Stimulated activated CD4-positive, alpha-beta T cell treated with anti-CD3 and anti-CD28 coated beads, Interleukin-4, amount 100 ng/mL, for 24 hours (primary cell): ENCODE measurements at places on chromosomes 6 and 20.

DNA sequence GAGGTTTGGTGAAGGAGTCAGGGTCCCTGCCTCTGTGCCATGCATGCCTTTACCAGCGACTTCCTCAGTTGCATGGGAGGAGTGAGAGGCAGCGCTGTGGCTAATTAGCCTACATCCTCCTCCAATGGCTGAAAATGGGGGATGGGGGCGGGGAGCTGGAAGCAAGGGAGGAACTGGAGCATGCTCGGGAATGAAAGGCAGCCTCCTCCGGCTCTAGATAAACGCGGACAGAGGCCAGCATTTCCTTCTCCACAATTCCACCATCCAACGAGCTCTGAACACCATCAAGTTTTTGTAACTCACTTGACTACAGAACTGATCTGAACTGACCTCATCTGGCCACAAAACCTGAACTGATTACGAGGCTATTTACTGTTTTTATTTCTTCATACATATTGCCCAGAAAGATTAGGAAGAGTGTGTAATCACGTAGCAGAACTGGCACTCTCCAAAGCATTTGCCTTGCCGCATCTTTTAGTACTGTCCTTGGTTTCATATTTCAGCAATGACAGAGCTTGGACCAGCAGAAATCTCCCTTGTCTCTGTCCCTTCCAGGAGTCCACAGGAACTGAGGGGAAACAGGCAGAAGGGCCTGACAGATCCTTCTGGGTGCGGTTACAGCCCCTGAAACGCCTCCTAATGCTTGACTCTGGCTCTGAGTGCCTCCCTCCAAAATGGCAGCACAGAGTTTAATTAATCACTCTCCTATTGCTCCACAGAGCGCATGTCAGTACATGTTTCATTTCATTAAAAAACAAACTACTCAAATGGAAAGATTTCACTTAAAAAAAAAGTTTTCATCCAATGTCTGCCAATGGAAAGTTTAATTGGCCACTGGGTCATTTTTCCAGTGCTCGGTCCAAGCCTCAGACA is 58.2 kb upstream of the TRAF3IP2 start:
- no peak for DNase-seq

GRCh38 chr6:1615853-1616420 is 6.2 kb downstream of the FOXC1 start:
- no peak for DNase-seq

DNA sequence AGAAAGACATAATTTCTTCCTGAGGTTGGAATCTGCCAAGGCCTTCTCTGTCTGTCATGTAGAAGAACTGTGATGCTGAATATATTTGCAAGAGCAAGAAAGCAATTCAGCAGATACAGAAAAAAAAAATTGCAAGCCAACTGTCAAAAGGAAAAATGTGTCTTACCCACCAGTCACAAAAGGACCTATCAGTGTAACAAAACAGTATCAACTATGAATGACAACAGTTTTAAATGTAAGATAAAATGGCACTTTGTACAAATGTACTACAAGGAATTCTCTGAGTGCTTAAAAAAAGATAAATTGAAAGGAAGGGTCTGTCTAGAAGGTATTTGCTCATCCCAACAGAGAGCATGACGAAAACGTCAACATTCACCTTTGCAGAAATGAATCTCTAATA is 185.3 kb upstream of the TFAP2D start:
- no peak for DNase-seq

DNA sequence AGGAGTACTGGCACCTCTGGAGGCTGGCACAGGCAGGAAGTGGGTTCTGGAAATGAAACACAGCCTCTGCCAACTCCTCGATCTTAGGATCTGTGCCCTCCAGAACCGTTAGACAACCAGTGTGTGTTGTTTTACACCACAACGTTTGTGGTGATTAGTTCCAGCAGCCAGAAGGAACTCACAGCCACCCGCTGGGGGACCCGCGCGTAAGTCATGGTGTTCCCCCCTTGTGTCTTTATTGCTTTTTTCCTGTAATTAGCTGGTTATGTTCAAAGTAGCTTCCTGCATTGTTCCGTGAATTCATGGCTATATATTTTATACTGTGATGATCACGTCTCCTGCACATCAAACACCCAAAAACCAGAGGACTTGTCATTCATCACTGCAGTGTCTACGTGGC is 117.4 kb downstream of the RNASET2 start:
- DNase-seq, result no peak

DNA sequence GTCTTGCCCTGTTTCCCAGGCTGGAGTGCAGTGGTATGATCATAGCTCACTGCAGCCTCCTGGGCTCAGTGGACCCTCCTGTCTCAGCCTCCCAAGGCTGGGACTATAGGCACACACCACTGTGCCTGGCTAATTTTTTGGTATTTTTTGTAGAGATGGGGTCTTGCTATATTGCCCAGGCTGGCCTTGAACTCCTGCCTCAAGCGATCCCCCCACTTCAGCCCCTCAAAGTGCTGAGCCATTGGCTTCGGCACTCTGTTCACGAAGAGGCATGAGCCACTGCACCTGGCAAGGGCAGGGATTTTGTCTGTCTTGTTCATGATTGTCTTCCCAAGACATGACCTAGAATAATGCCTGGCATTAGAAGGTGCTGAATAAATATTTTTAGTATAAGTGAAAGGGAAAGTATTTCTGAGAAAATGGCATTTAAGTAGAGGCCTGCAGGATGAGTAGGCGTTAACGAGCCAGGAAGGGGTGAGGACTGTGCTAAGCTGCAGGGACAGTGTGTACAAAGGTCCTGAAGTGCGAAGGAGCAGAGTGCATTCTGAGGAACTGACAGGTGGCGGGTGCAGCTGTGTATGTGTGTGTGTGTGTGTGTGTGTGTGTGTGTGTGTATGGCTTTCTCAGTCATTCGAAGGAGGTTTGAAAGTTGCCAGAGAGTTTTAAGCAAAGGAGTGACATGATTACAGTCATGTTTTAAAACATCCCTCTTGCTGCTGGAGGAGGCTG is 43.0 kb downstream of the VEGFA start:
- no peak for DNase-seq

GRCh38 chr6:167650730-167651317 is 175.9 kb upstream of the AFDN start:
- DNase-seq, result no peak

- DNase-seq, result no peak
These were observed 51.9 kb downstream of the APCDD1L start for GRCh38 chr20:58463256-58463655.

- DNase-seq, result no peak
These were observed 79.1 kb downstream of the FILIP1 start for GRCh38 chr6:75414445-75415021.

- DNase-seq, result no peak
These were observed 243.9 kb downstream of the TAF4 start for GRCh38 chr20:61821735-61822134.

- DNase-seq, result no peak
These were observed 12.5 kb downstream of the ID1 start for GRCh38 chr20:31617432-31618104.

GRCh38 chr6:147216915-147217314 is 12.7 kb downstream of the STXBP5 start:
- DNase-seq, result no peak

- DNase-seq, result no peak
These were observed 20.3 kb downstream of the TBPL1 start for GRCh38 chr6:133973109-133973971.
